ENCODE measurements at places on chromosomes 3 and 15.

DNA sequence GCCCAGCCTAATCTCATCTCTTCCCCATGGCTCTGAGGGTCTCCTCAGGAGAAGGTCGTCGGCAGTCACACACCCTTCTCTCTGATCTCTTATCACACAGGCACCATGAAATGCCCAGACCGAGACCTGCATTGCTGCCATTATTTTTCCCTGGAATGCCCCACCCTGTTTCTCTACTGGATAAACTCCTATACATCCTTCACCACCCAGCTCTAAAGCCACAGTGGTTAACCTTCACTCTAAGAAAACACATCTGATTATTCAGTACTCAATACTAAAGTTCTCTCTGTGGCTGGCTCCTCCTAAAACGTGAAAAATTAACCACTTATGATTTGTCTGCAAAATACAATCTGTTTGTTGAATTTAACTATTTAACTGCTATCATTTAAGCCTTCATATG is 43.3 kb downstream of the RORA start:
- no peak for DNase-seq

- no peak for DNase-seq
Observed at GRCh38 chr15:85609492-85609891, 185.2 kb downstream of the KLHL25 start.

- DNase-seq, result no peak
Observed at GRCh38 chr3:126972866-126973265, 10.0 kb upstream of the PLXNA1 start.

GRCh38 chr3:127151992-127152650 is 40.8 kb upstream of the PRR23E start:
- no peak for DNase-seq

DNA sequence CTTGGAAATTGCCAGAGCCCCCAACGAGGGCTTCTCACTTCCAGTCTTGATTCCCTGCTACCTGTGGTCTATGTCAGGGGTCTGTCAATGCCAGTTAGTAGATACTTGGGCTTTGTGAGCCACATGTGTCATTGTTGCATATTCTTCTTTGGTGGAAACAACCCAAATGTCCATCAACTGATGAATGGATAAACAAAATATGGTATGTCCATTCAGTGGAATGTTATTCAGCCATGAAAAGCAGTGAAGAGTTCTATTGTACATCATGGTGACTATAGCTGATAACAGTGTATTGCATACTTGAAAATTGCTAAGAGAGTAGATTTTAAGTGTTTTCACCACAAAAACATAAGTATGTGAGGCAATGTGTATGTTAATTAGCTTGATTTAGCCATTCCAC is 288.1 kb downstream of the RPLP1 start:
- DNase-seq, result no peak

GRCh38 chr15:63192619-63193206 is 3.3 kb downstream of the RAB8B start:
- no peak for DNase-seq
